Mesangial cell (primary cell): ENCODE measurements at places on chromosomes 13 and 19. TPM values are rescaled to one million over a fixed set of nuclear protein-coding genes. Genes with fewer than 3 reads are reported as not detected.

The APOC4 gene
- not detected in 2 replicates for total RNA-seq

The TMC4 gene
- total RNA-seq, result 4.1 TPM in 1 of 2 replicates, not detected in the other

The MYBPC2 gene
- 2.2 TPM in 1 of 2 replicates, not detected in the other for total RNA-seq

The ELSPBP1 gene
- not detected in 2 replicates for total RNA-seq
